Gastrocnemius medialis (tissue), 4 donors: ENCODE measurements at places on chromosomes 7 and 10. TPM values are rescaled to one million over a fixed set of nuclear protein-coding genes. Genes with fewer than 3 reads are reported as not detected.

The PTF1A gene
- not detected for total RNA-seq

The CYP2E1 gene
- 3.3 TPM for total RNA-seq

The MBL2 gene
- 0.07 TPM for total RNA-seq

The SVIL gene
- total RNA-seq = 1,079 TPM

The HSPA12A gene
- 6.0 TPM for total RNA-seq

The PSD gene
- total RNA-seq = 2.6 TPM

The RPS24 gene
- 2,147 TPM for total RNA-seq

The NFKB2 gene
- 8.6 TPM for total RNA-seq

The ACTA2 gene
- total RNA-seq = 23.4 TPM

The GRID2IP gene
- 0.13 TPM for total RNA-seq

The GHITM gene
- 385 TPM for total RNA-seq

The VSTM4 gene
- total RNA-seq = 4.0 TPM

The INSIG1 gene
- 11.1 TPM for total RNA-seq

The KCND2 gene
- total RNA-seq = 0.93 TPM

The ITGA8 gene
- 1.6 TPM for total RNA-seq

The UNCX gene
- not detected for total RNA-seq

The CRTAC1 gene
- 3.9 TPM for total RNA-seq

The FLNC gene
- total RNA-seq = 2,945 TPM

The OGDHL gene
- 0.20 TPM for total RNA-seq

The AKR1C4 gene
- total RNA-seq = not detected

The ZNF727 gene
- total RNA-seq = 1.6 TPM

The ADRA2A gene
- total RNA-seq = 0.94 TPM

The PLXNA4 gene
- total RNA-seq = 0.31 TPM

The TUBB8 gene
- total RNA-seq = not detected

The CTAGE15 gene
- not detected for total RNA-seq

The NEBL gene
- 2.5 TPM for total RNA-seq

The SFMBT2 gene
- 1.2 TPM for total RNA-seq

The PDIA4 gene
- total RNA-seq = 10.8 TPM

The ERVW-1 gene
- not detected for total RNA-seq

The RTKN2 gene
- total RNA-seq = not detected

The DNAJB6 gene
- total RNA-seq = 236 TPM

The ZNF92 gene
- total RNA-seq = 2.4 TPM

The SFTPD gene
- total RNA-seq = not detected

The HOXA13 gene
- total RNA-seq = 0.82 TPM

The NXPH1 gene
- total RNA-seq = not detected

The NPY gene
- total RNA-seq = not detected

The CPVL gene
- 6.5 TPM for total RNA-seq

The COMMD3 gene
- total RNA-seq = 44.8 TPM

The IL2RA gene
- not detected for total RNA-seq
